ENCODE measurements at places on chromosomes 5 and 9.

GRCh38 chr5:176529116-176529740 lies 8.0 kb downstream of the RNF44 start:
- DNase-seq, result no peak

- DNase-seq, result no peak
Measured at GRCh38 chr5:9466697-9467096, 79.2 kb downstream of the SEMA5A start.

- DNase-seq, result no peak
Measured at GRCh38 chr5:109614301-109614700, 75.4 kb upstream of the MAN2A1 start.

- no peak for DNase-seq
Measured at GRCh38 chr5:108046955-108047670, 334.8 kb downstream of the FBXL17 start.

DNA sequence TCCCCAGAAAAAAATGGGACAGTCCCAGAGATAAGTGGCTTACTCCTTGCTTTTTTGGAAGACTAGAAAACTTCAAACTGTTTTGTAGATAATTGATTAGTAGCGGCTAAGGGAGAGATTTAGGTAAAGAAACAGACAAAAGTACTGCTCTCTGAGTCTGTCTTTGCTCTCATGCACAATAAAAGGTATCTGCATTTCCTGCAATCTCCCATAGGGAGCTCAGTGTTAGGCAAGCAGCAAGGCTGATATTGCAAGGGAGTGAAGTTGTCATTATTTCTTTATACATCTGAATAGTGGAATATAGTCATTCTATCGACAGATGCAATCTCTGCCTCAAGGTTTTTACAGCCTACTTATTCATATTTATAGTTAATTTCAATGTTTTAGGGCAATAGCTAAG lies 54.9 kb upstream of the CAMK4 start:
- no peak for DNase-seq

- DNase-seq, result no peak
Measured at GRCh38 chr5:97150401-97150800, 8.0 kb upstream of the LIX1 start.

GRCh38 chr5:112316006-112316405 lies 103.1 kb downstream of the EPB41L4A start:
- no peak for DNase-seq

DNA sequence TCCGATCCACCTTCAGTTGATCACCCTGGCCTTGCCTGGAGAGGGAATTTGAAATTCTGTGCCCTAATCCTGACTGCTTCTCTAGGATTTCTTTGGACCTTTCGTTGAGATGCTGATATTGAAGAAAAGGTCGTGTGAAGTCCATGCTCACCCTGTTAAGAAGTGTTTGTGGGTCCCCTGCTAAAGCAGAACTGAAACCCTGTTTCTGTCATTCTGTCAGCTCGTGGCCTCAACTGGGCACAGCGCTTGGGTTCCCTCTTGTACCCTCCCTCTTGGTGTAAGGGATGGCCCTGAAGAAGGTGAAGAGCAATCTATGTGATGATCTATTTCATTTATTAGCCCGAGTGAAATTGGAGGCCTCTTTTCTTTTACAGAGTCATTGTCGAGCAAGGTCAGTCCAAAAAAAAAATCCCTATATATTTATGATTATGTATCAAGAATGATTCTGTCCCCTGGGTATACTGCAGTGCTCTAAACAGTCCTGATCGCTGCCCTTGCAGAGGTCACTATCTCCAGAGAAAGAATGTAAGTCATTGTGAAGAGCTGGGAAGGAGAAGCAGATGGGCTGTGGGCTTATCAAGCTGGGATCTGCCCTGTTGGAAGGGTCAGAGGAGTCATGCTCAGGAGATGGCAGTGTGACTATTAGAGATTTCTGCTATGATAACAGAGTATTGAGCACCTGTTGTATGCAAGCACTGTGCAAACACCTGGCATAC lies 56.1 kb downstream of the WWC1 start:
- no peak for DNase-seq

DNA sequence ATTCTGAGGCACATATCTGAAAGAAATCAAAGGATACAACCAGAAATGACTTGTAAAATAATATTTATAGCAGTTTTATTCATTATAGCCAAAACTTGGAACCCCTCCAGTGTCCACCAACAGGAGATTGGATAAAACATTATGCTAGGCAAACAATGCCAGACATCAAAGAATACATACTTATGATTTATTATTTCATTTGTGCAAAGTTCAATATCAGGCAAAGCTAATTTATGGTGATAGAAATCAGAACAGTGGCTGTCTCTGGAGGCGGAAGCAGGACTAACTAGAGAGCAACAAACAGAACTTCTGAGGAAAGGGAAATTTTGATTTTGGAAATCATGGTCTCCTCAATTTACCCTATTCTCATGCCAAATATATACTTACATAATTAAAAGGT lies 193.1 kb downstream of the ICE1 start:
- no peak for DNase-seq

GRCh38 chr9:38619556-38620447 lies 594 bp downstream of the ANKRD18A start:
- no peak for DNase-seq

- no peak for DNase-seq
Measured at GRCh38 chr5:146410272-146410671, 36.9 kb upstream of the TCERG1 start.

GRCh38 chr9:17003576-17004240 lies 131.1 kb upstream of the CNTLN start:
- no peak for DNase-seq

GRCh38 chr9:135301271-135302263 lies 178.0 kb upstream of the PPP1R26 start:
- DNase-seq, result no peak

GRCh38 chr9:114643896-114644295 lies 13.7 kb downstream of the TEX53 start:
- no peak for DNase-seq

DNA sequence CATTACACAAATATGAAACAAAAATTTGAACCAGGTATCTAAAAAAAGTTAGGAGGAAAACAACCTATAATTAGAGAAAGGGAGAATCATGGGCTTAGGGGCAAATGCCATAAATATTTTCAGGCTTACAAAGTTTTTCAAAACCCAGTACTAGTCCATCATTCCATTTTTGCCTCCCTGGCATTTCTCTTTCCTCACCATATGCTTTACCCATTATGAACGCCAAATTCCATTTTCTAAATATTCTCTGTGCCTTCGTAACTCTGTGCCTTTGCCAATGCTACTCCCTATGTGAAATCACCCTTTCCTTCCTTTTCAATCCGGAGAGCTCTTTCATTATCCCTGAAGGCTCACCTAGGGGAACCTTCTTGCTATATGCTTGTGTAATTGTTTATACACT lies 434.1 kb downstream of the ZSWIM6 start:
- no peak for DNase-seq

DNA sequence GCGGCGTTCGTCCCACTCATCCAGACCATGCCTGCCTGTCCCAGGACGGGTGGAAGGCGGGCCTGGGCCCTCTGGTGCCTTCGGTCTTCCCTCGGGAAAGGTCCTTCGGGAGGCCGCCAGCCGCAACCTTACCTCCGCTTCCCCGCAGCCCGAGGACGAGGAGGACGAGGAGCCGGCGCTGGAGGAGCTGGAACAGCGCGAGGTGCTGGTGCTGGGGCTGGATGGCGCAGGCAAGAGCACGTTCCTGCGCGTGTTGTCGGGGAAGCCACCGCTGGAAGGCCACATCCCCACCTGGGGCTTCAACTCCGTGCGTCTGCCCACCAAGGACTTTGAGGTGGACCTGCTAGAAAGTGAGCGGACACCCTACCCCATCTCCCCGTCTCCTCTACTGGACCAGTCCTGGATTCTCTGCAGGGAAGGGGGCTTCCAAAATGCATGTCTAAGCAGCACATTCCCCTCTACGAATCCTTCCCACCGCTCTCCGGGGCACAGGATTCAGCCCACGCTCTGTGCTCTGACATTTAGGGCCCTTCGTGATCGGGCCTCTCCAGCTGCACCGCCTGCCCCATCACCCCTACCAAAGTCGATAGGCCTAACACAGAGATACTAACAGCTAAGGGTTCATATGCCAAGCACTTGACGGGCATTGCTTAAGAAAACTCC lies 1.1 kb downstream of the ARL10 start:
- DNase-seq, result no peak

GRCh38 chr5:35197351-35197750 lies 32.9 kb downstream of the PRLR start:
- no peak for DNase-seq

GRCh38 chr5:612498-613424 lies 621 bp downstream of the CEP72 start:
- DNase-seq, result no peak

DNA sequence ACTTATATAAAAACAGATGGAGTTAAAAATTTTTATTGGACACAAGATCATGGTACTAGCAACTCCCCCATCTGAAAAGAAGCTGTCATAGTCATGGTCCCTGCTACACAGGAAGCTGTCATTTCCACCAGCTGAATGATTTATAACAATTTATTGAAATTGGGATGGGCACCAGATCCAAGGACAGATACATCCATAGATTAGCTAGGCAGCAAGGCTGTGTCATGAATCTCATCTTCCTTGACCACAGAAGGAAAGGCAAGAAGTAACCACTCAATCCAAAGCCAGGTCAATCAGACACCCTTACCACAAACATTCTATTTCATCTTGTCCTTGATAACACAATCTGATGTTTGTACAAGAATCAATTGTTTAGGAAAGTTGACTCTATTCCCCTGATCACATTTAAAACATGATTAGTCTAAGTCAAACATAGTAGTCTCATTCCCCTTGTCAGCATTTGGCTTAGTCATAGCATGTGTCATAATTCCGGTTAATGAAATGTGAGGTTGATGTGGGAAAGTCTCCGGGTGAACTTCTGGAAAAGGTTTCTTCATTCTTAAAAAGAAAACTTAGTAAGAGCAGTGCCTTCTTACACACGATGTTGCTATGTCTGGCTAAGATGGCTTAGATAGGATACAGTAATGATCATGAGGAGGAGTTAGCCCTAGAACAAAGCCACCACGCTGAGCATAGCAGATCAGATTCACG lies 462.6 kb upstream of the PAPPA start:
- DNase-seq, result no peak

DNA sequence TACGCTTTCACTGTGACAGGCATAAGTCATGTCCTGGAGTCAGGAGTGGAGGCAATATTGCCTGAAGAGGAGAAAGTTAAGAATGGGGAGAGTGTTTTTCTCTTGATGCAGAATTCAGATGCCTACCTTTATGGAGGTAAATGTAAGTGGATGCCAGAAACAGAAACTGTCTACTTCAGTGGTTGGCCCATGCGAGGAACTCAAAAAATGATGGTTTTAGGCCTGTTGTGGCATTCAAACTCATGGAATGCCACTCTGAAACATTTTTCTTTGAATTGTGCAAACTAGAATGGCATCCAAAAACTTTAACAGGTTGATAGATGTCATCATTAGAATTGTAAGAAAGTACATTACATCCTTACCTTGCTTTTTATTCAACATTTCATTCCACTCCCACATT lies 47.7 kb upstream of the NTRK2 start:
- DNase-seq, result no peak

DNA sequence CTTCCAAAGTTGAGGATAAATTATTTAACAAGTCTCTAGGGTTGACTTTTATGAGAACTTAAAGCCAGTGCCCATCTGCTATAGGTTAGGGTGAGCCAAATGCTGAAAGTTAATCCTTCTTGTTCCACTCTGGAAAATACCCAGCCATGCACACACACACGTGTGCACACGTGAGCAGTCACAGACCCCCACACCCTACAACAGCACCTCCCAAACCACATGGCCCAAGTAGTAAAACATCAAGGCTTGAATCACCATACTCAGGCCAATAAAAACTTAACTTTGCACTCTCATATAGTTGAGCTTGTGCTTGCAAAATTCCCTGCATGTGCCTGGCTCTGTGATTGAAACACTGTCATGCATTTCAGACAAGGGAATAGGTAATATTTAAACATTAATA lies 467.6 kb downstream of the ARHGEF28 start:
- DNase-seq, result no peak

DNA sequence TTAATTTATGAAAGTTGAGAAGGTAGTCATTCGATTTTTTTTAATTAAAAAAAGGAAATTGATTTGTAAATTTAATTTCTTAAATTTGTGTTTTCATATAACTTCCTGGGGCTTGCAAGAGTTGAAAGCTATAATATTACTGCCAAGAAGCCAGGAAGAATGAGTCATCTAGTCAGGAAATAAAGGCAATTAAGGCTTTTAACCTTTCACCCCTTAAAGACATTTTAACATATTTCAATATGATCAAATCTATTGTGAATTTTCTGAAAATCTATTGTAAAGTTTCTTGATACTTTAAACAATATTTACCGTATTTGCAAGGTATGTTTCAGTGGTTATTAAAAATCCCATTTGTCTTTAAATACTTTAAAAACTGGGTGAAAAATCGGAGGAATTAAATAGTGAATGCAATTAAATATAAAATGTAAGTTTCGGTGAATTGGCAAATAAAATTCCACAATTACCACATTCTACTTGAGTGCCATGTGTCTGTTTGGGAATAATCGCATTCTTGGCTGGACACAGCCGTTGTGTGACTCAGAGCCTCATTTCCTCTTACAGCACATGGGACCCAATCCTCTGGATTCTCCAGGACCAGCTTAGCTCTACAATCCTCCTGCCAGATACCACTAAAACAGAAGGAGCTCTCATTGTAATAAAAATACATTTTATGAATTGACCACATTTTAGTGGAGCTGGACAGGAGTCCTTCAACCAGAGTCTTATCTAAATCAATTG lies 310.7 kb downstream of the HCN1 start:
- no peak for DNase-seq

- DNase-seq, result no peak
Measured at GRCh38 chr5:1175015-1175414, 26.4 kb upstream of the SLC6A19 start.

GRCh38 chr5:56598941-56599340 lies 216.4 kb upstream of the MAP3K1 start:
- no peak for DNase-seq

GRCh38 chr5:135543485-135544304 lies 7.9 kb upstream of the NEUROG1 start:
- DNase-seq, result no peak

DNA sequence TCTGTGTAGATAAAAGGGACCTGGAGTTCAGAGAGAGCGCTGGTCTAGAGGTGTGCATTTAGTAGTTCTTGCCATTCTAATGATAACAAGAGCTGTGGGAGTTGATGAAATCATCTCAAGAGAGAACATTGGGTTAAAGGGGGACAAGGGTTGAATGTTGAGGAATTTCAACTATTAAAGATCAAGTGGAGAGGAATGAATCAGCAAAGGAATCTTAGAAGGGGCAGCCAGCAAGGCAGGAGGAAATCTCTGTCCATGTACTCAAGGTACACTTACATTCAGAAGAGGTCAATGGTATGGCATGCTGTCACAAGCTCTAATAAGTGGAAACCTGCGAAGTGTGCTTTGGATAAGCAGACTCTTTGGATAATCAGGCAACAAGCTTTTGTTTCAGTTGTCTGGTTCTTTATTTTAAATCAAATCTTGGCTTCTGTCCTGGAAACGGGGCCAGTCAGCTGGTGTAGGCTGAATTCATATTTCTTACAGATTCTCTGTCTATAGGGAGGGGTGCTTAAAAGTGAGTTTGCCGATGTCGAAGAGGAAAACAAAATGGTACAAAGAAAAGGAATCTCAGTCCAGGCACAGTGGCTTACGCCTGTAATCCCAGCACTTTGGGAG lies 320.5 kb upstream of the CD180 start:
- DNase-seq, result no peak
